ENCODE measurements at places on chromosomes 3 and 15.

DNA sequence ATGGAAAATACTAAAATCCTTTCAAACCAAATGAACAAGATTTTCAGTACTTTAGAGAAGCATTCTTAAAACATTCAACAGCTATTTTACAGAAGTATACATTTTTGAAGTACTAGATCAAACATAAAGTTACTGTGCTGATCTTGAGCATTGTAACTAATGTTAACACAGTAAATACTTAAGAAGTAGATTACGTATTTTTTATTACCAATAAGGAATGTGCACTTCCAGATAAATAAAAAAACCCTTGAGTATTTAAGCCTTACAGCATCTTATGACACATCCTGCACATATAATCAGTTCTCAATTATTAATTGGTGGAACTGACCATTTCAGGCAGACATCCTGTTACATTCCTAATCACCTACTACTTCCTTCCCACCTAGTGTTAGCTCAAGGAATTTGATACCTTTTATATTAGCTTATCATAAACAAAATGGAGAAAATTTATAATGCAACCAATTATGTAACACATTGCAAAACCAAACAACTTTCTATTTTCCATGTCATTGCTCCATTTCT, 32.8 kb downstream of the COPS2 start:
- no peaks in the 10 kb centered on the region for H3K4me1 ChIP-seq
- no peak overlapping the region for H3K27ac ChIP-seq
- H3K36me3 ChIP-seq, result peaks cover 13% of the 10 kb centered on the region
- no peaks in the 10 kb centered on the region for H3K27me3 ChIP-seq
- DNase-seq, result no peak
- H3K4me3 ChIP-seq, result no peak overlapping the region

GRCh38 chr3:102169915-102170479, 264.8 kb upstream of the ZPLD1 start:
- H3K4me1 ChIP-seq, result no peaks in the 10 kb centered on the region
- H3K4me3 ChIP-seq, result no peak overlapping the region
- DNase-seq, result no peak
- H3K36me3 ChIP-seq, result no peaks in the 10 kb centered on the region
- H3K27ac ChIP-seq, result no peak overlapping the region
- no peaks in the 10 kb centered on the region for H3K27me3 ChIP-seq

- no peak for DNase-seq
- no peaks in the 10 kb centered on the region for H3K36me3 ChIP-seq
- no peaks in the 10 kb centered on the region for H3K27me3 ChIP-seq
- no peaks in the 10 kb centered on the region for H3K4me1 ChIP-seq
- H3K27ac ChIP-seq, result no peak overlapping the region
- H3K4me3 ChIP-seq, result no peak overlapping the region
These were observed 8.6 kb downstream of the ZNF445 start for GRCh38 chr3:44468572-44469520.

GRCh38 chr3:149968216-149968615, 2.5 kb downstream of the PFN2 start:
- H3K36me3 ChIP-seq, result no peaks in the 10 kb centered on the region
- peaks cover 3% of the 10 kb centered on the region for H3K27me3 ChIP-seq
- no peak for DNase-seq
- H3K27ac ChIP-seq, result no peak overlapping the region

GRCh38 chr15:75928680-75929608, 25.3 kb downstream of the FBXO22 start:
- peak; percentile 25 for DNase-seq
- no peaks in the 10 kb centered on the region for H3K36me3 ChIP-seq
- H3K27me3 ChIP-seq, result no peaks in the 10 kb centered on the region
- no peak overlapping the region for H3K27ac ChIP-seq
- H3K4me1 ChIP-seq, result no peaks in the 10 kb centered on the region

DNA sequence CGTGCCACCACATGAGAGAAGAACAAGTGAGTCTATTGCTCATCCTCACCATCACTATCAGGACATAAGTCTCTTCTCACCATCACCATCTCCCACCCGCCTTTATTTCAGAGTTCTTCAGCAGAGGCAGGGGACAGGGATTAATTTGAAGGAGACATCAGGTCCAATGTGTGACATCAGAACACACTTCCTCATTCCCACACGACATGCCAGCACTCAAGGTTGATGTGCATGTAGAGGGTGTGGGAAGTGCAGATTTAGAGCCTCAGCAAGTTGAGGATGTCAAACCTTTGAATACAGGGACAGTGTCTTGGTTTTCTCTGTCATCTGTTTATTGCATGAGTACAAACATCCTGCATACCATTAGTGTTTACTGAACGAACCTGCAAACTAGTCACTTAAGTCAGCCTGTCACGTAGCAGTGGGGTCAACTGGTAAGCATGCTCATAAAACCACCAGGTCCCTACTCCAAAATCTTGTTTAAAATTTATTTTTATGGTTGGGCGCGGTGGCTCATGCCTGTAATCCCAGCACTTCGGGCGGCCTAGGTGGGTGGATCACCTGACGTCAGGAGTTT, 104.4 kb downstream of the MYLK start:
- H3K4me1 ChIP-seq, result peaks cover 30% of the 10 kb centered on the region
- H3K4me3 ChIP-seq, result no peak overlapping the region
- no peak for DNase-seq
- no peaks in the 10 kb centered on the region for H3K36me3 ChIP-seq
- H3K27ac ChIP-seq, result peak overlapping the region; percentile 78
- H3K27me3 ChIP-seq, result no peaks in the 10 kb centered on the region

- H3K36me3 ChIP-seq, result no peaks in the 10 kb centered on the region
- no peak overlapping the region for H3K27ac ChIP-seq
These were observed 72.2 kb downstream of the NR1D2 start for GRCh38 chr3:24017305-24017704.

GRCh38 chr15:72284781-72285180, 12.4 kb upstream of the PARP6 start:
- H3K36me3 ChIP-seq, result no peaks in the 10 kb centered on the region
- DNase-seq, result no peak
- no peaks in the 10 kb centered on the region for H3K4me1 ChIP-seq
- no peak overlapping the region for H3K27ac ChIP-seq
- H3K4me3 ChIP-seq, result no peak overlapping the region

- H3K36me3 ChIP-seq, result no peaks in the 10 kb centered on the region
- no peaks in the 10 kb centered on the region for H3K27me3 ChIP-seq
- DNase-seq, result no peak
- no peak overlapping the region for H3K4me3 ChIP-seq
These were observed 645.8 kb upstream of the TBL1XR1 start for GRCh38 chr3:177842743-177843734.

- no peaks in the 10 kb centered on the region for H3K4me1 ChIP-seq
- no peak for DNase-seq
- H3K36me3 ChIP-seq, result no peaks in the 10 kb centered on the region
- no peak overlapping the region for H3K4me3 ChIP-seq
These were observed 81.7 kb upstream of the NPHP3 start for GRCh38 chr3:132803889-132804288.

DNA sequence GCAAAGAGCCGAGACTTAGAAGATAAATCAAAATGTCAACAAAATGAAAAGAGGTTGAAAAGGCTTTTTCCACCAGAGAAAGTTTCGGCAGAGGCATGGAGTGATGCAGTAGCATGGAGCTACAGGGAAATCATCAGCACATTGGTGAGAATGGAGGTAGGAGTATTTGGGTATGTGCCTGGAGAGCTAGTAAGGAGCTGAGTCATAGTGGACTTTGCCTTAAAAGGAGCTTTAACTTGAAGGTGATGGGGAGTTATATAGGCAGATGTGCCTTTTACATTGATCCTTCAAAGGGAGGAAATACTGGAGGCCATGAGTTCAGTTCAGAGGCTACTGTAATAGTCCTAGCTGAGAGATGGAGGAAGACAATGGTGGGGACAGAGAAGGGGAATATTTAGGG, 44.3 kb downstream of the IL5RA start:
- H3K36me3 ChIP-seq, result no peaks in the 10 kb centered on the region
- no peaks in the 10 kb centered on the region for H3K27me3 ChIP-seq
- no peak overlapping the region for H3K4me3 ChIP-seq
- H3K4me1 ChIP-seq, result no peaks in the 10 kb centered on the region

DNA sequence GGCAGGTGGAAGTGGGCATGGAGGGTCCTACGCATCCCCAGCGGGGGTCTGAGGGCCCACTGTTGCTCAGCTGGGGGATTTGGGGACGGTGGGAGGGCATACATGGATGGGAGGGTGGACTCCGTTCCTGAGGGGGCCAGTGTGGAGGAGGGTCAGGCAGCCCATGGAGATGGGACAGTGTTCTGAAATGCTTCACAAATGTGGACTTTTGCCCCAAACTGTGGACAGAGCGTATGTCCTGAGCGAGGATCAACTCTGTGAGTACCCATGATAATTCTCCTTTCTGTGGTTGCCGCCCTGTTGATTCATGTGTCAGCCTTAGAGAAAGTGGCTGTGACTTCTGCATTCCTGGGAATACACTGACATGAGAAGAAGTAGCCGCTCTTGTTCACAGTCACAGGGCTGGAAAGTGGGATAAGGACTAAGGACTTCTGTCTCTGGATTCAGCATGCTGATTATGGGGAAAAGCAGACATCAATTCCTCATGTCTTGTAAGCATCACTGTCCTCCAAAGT, 33.4 kb downstream of the SMAD3 start:
- H3K27ac ChIP-seq, result peak overlapping the region; percentile 69
- DNase-seq, result no peak
- H3K4me1 ChIP-seq, result peaks cover 18% of the 10 kb centered on the region
- no peak overlapping the region for H3K4me3 ChIP-seq
- no peaks in the 10 kb centered on the region for H3K36me3 ChIP-seq

DNA sequence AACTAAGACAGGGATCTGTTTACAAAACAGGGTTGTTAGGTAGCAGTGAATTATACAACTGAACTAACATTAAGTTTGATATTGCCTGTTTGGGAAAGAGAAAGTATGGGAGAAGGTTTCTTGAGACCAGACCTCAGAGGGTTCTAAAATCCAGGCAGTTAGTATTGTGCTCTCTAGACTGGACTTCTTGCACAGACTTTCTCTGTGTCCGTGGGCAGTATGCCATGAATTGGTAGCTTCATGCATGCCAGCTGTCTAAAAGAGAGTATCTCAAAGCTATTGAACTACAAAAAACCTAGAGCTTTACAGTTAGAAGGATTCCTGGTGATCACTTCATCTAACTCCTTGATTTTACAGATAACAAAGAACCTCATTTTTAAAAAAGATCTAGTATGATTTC, 12.5 kb downstream of the SAMD7 start:
- no peaks in the 10 kb centered on the region for H3K27me3 ChIP-seq
- H3K4me3 ChIP-seq, result no peak overlapping the region
- no peak for DNase-seq

DNA sequence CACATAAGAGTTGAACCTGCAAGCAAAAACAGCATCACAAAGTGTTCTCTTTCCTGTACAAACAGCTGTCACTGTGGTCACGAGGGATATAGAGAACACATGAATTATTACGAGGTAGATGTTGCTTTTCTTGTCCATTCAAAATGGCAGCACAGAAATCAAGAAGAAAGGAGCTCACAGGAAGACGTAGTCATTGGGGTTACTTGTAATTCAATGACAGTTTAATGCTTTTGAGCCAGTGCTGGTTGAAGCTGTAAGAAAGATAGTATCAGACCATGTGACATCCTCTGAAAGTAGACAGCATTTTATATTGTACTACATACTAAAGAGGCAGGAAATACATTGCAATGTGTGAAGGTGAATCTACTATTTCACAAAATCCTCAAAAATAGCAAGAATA, 140.4 kb downstream of the ABI3BP start:
- H3K36me3 ChIP-seq, result no peaks in the 10 kb centered on the region
- no peaks in the 10 kb centered on the region for H3K4me1 ChIP-seq
- H3K27me3 ChIP-seq, result no peaks in the 10 kb centered on the region
- no peak overlapping the region for H3K4me3 ChIP-seq
- DNase-seq, result no peak

- H3K27ac ChIP-seq, result peak overlapping the region; percentile 80
- H3K27me3 ChIP-seq, result no peaks in the 10 kb centered on the region
- H3K4me1 ChIP-seq, result peaks cover 15% of the 10 kb centered on the region
- DNase-seq, result peak; percentile 60
- H3K4me3 ChIP-seq, result no peak overlapping the region
- H3K36me3 ChIP-seq, result no peaks in the 10 kb centered on the region
These were observed 103.7 kb downstream of the MYH15 start for GRCh38 chr3:108406661-108407206.

DNA sequence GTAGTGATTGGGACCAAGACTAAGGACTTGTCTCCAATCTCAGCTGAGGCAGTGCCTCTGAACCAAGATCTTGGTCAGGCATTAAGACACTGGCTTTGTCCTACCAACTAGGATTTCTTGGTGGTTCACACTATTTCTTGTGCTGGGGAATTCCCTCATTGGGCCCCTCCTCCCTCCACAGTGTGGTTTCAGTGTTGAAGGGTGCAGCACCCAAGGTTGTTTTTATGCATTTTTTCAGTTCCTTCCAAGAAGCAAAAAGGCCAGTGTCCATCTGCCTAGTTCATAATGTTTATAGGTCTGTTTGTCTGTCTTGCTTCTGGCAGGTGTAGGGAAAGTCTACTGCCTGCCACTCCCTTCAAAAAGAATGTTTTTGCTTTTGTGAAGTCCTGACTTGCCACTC, 10.6 kb upstream of the ITPKA start:
- H3K27ac ChIP-seq, result peak overlapping the region; percentile 67
- DNase-seq, result no peak
- H3K27me3 ChIP-seq, result no peaks in the 10 kb centered on the region
- no peak overlapping the region for H3K4me3 ChIP-seq
- H3K4me1 ChIP-seq, result peaks cover 16% of the 10 kb centered on the region
- peaks cover 26% of the 10 kb centered on the region for H3K36me3 ChIP-seq

DNA sequence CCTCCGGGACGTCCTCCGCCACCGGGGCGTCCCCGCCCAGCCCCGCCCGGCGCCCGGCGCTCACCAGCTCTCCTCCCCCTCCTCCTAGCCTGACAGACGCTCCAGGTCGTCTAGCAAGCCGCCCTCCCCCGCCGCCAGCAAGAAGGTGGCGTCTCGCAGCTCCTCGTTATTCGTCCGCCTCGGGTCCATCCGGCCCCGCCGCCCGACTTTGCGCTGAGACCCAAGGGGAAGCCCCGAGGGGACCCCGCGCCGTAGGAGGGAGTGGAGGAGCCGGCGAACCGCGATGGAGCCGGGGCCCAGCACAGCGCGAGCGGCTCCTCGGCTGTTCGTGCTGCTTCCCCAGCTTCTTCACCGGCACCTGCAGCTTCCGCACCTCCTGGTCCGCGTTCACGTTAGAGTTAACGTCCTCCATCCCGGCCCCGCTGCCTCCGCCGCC, 26.3 kb upstream of the MTHFS start:
- peak overlapping the region; percentile 85 for H3K4me3 ChIP-seq
- peak overlapping the region; percentile 99 for H3K27ac ChIP-seq
- DNase-seq, result peak; percentile 81

DNA sequence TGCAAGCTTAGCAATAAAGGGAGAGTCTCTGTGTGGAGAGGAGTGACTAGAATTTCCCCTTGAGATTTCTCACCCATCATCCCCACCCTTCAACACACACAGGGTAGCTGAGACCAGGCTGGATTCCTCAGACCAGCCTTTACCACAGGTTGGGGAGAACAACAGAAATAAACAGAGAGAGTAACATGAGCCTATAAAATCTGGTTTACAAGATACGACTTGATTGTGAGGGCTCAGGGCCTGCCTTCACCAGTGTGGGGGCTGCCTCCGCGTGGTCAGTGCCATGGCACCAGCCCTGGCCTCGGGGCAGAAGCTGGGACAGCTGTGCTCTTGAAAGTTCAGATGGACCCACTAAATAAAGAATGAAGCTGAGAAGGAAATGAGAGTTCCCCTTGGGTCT, 14.6 kb upstream of the MAGEF1 start:
- DNase-seq, result no peak
- no peak overlapping the region for H3K27ac ChIP-seq
- no peaks in the 10 kb centered on the region for H3K36me3 ChIP-seq
- no peaks in the 10 kb centered on the region for H3K27me3 ChIP-seq
- no peak overlapping the region for H3K4me3 ChIP-seq

GRCh38 chr3:53750253-53751210, 95.7 kb downstream of the CHDH start:
- H3K36me3 ChIP-seq, result no peaks in the 10 kb centered on the region
- DNase-seq, result no peak
- H3K4me1 ChIP-seq, result no peaks in the 10 kb centered on the region
- H3K27ac ChIP-seq, result no peak overlapping the region

Data from transverse colon (tissue), 4 donors.